ENCODE measurements at places on chromosomes 3 and 15.
A peak's percentile ranks its signal among the peaks of the same experiment; 100 is the strongest.

- DNase-seq = no peak
Observed at GRCh38 chr3:46939578-46940445, 36.7 kb downstream of the CCDC12 start.

DNA sequence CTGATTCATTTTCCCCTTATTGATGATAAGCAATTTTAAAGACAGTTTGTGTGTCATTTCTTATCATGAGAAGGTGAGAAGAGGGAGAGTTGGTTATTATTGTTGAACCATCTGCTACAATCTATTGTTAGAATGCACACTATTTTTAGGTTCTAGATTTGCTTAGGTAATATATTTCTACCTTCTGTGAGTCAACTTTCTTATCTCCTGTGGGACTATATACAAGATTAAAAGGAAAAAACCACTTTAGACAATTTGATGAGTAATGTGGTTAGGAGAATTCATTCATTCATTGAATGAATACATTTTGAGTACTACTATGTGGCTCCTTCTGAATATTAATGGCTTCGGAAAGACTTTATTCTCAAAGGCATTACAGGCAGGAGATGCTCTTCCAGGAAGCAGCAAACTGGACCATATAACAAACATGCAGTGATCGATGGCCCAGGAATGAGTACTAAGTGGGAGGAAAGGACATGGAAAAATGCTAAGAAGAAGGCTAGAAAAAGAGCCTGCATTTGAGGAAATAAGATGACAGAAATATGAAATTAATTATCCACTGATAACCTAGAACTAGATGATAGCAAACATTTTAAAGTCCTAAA, 22.4 kb downstream of the SPTSSB start:
- no peak for DNase-seq

DNA sequence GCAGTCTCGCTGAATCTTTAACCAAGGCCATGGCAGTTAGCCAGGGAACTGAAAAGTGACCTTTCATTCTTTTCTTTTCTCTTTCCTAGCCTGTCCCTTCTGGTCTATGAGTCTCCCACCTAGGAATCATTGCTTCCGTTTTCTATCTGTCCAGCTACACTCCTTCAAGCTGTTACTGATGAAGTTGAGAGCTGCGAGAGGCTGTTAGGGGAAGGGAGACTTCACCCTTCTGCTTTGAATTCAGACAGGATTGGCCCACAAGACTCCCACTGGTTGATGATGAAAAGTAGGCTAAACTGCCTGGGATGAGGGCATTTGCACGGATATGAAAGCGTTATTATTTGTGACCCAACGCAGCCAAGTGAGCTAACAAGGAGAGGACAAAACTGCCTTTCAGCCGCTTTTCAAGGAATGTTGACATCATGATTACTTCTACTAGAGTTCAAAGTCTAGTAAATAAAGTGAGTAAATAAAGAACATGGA, 30.2 kb downstream of the EIF4E3 start:
- no peak for DNase-seq

DNA sequence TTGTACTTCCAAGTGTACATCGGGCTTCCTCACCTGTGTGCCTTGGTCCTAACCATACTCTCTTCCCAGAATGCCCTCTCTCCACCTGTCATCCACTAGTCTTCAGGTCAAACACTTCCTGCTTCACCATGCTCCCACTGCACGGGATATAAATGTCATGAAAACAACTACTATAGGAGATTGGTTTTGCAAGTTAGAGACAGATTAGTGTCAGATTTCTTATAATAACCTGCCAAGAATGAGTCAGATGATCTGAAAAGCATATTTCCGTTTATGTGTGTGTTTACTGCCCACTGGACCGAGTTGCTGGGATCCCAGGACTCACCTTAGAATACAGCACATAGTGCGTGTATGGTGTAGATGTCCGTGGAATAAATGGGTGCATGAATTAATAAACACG, 21.4 kb downstream of the PLA1A start:
- no peak for DNase-seq

GRCh38 chr15:53457479-53457878, 302.0 kb downstream of the WDR72 start:
- DNase-seq = no peak

DNA sequence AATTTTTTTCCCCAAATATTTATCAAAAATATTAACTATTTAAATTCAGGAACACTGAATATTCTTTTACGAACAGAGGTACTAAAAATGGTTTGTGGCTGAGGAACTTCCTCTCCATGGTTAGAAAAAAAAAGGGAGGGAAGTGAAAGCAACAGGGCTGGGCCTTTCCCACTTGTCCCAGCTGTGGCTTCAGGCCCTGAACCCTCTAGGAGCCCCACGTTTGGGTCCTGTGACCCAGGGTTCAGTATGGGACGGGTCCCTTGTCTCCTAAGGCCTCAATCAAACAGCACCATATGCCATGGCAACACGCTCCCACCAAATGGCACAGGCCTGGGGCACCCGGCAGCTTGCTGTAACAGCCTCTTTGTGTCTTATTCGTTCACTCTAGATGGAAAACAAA, 32.4 kb downstream of the POC1A start:
- peak; percentile 60 for DNase-seq

GRCh38 chr3:131158434-131158833, 131.8 kb downstream of the NEK11 start:
- no peak for DNase-seq

GRCh38 chr15:39997031-39997430, 42.0 kb downstream of the SRP14 start:
- DNase-seq = no peak

DNA sequence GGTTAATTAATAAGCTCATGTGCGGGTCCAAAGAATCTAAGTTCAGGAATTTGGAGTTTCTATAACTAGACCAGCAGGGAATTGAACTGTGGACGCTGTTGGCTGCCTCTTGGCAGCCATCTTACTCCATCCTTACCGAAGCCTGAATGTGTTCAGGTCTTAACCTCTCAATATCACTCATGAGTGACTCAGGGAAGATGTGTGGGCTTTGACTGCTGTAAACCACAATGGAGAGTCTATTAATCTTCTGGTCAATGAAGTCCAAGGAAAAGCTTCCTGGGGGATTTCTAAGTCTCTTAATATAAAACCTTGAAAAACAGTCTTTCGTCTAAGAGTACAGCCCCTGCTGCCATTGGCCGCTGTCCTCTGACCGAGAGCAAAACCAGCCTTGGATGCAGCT, 46.7 kb upstream of the OXTR start:
- DNase-seq = no peak

- no peak for DNase-seq
Observed at GRCh38 chr15:89244574-89244903, 760 bp downstream of the FANCI start.

GRCh38 chr3:83035704-83036010, 1274.2 kb upstream of the GBE1 start:
- DNase-seq = no peak

GRCh38 chr3:53240989-53241972, 14.5 kb downstream of the TKT start:
- no peak for DNase-seq

- DNase-seq = no peak
Observed at GRCh38 chr15:40789999-40790398, 16.9 kb upstream of the ZFYVE19 start.

- DNase-seq = no peak
Observed at GRCh38 chr15:94366781-94367180, 135.4 kb downstream of the MCTP2 start.

DNA sequence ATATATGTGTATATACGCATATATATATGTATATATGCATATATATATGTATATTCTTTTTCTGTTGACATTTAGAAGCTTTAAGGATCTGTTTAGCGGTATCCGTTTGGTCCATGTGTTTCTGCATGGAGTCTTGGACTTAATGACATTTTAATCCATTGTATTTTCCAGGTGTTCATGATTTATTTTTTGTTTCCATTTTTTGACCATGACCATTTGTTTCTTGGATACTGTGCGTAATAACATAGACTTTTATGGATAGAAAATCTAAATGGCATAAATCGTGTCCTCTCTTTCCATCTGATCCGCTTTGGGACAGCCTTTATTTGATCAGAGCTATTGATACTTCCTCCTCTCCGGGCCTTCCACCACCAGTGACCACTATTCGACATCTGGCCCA, 19.5 kb downstream of the CRYBG3 start:
- DNase-seq = no peak

GRCh38 chr15:47412802-47413201, 304.5 kb upstream of the SEMA6D start:
- DNase-seq = no peak

DNA sequence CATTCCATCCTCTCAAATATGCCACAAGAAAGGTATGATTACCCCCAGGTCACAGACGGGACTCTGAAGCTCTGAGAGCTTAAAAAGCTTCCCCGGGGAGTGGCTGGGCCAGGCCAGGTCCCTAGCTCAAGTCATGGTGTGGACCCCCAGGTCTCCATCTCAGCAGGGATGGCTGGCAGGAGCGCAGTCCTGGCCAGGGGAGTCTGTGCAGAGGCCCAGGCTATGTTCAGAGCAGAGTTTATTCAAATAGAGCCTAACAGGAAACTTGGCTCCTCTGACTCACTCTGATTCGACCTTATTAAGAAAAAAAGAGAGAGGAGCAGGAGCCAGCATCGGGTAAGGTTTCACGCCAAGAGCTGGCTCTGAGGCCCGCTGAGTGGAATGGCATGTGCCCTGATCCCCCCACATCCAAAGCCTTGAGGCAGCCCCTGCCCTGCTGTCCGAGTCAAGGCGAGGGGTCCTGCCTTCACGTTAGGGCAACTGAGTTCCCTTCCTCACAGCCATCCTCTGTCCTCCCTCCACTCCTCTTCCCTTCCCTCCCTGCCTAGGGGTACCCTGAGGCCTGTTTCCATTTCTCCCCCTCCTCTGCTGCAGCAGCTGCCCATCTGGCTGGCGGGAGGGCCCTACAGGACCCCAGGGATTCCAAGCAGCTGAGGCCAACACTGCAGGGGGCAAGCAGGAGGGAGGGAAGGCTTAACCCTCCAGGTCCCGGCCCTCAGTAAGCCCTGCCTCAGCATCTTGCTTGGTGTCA, 1.9 kb upstream of the LOXL1 start:
- peak; percentile 19 for DNase-seq

DNA sequence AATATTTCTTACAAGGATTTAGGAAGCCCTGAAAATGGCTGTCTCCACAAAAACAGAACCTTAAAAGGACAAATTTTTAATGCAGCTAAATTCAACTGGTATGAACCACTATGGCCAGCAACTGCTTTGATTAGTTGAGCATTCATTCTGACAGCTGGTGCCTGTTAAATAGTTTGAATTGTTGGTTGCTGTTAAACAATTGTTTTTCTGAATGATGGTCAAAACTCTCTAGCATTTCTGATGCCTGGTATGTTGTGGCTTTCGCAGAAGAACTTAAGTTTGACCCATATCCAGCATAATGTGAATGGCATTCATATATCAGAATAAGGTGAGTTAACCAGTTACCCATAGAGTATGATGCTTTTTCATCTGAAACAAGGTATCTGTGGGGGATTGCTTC, 138.4 kb downstream of the MEIS2 start:
- DNase-seq = no peak

DNA sequence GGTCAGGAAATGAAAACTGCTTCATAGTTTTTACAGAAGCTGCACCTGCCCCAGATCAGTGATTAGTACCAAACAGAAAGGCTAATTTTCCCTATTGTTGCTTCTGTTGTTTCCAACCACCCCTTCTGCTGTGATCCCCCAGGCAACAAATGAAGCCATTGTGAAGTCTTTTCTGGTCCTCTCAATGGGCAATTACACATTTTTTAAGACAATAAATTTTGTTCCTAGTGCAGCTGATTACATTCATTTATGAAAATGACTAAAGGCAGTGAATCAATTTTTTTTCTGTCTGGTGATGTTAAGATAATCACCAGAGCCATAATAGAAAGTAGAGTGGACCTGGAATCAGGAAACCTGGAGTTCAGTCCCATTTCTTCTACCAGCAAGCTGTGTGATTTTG, 32.7 kb downstream of the GLDN start:
- no peak for DNase-seq

DNA sequence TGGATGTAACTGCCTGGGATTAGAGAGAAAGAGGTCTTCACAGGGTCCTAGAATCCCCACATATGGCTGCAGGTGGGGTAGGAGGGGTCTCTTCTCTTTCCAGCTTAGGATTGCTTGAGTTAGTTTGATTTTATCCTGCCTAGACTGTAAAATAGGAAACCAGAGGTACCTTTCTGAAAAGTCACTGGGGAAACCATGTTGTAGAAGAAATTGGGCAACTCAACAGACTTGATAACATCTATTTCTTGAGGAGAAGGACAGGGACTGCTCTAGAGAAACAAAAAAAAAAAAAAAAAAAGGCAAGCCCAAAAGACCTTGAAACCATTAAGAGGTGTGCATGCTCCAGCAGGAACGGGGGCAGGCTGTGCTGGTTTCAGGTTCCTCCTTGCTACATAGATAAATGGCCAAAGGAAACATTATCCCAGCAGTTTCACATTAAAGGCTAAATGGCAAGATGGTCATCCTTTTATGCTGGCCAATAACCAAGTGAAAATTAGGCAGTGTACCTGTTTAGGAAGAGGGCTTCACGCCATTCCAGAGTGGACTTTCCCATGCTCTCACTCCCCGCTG, 116.1 kb downstream of the ALDH1A2 start:
- no peak for DNase-seq

- DNase-seq = no peak
Observed at GRCh38 chr3:139477710-139478640, 1.7 kb upstream of the RBP2 start.

GRCh38 chr3:61239871-61240270, 11.4 kb downstream of the FHIT start:
- DNase-seq = no peak

DNA sequence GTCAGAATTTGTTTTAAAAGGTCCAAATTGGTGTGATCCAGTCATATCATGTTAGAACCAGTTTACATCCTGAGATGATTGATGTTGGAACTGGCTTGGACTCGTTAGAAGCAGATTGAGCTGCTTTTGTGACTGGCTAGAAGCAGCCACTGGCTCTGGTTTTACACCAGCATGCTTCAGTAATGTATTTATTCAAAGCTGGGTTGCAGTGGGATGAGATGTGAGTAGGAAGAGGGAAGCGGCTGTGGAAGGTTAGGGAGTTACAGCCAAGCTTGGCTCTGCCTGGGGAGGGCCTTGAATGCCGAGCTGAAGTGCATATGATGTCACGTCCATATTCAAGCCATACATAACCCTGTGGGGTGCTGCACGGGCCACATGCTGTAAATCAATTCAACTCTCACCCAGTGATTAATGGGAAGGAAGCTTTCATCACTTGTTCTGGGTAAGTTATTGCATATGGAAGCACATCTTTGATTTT, 104.0 kb upstream of the SMAD3 start:
- DNase-seq = no peak

GRCh38 chr3:158773845-158774830, 27.7 kb upstream of the MFSD1 start:
- DNase-seq = no peak

DNA sequence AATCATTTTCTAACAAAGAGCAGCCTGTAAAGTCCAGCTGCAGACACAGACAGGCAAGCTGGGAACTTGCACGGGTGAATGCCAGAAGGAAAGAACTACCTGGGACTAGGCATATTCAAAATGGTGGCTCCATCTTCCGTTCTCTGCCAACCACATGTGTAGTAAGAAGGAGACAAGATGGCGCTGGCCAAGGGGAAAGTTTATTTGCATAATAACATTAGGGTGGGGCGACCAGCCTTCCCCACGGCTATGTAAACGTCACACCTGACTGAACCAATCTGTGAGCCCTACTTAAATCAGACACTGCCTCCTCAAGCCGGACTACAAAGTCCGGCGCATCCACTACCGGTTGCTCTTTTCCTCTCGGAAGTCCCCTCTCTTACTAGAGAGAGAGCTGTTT, 130.8 kb downstream of the SNRK start:
- no peak for DNase-seq

- DNase-seq = no peak
Observed at GRCh38 chr3:151630938-151631441, 102.7 kb upstream of the AADACL2 start.

- no peak for DNase-seq
Observed at GRCh38 chr15:92672102-92672501, 16.5 kb upstream of the FAM174B start.

Measured in GDM1 (cell line).